ENCODE measurements at places on chromosomes 3 and 15.
A peak's percentile ranks its signal among the peaks of the same experiment; 100 is the strongest.

- DNase-seq = no peak
Observed at GRCh38 chr3:107798381-107798780, 275.6 kb downstream of the BBX start.

GRCh38 chr3:118868051-118868450, 166.6 kb downstream of the IGSF11 start:
- no peak for DNase-seq

DNA sequence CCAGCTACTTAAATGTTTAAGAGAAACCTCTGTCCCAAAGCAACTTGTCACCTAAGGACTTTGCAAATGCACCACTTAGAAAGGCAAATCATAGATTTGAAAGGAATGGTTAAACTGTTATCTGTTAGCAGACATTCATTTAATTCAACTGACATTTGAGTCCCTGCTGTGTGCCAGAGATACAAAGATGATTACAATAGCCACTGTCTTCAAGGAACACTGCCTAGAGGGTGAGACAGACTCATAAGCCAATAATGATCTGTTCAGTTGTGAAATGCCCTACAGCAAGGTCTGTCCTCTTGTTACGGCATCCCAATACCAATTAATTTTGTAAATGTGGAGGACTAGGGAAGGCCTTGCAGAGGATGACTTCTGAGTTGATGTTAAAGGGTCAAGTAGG, 113.1 kb downstream of the ATG7 start:
- DNase-seq = no peak

- DNase-seq = peak; percentile 28
Observed at GRCh38 chr15:64878705-64879104, 33.0 kb upstream of the ANKDD1A start.

DNA sequence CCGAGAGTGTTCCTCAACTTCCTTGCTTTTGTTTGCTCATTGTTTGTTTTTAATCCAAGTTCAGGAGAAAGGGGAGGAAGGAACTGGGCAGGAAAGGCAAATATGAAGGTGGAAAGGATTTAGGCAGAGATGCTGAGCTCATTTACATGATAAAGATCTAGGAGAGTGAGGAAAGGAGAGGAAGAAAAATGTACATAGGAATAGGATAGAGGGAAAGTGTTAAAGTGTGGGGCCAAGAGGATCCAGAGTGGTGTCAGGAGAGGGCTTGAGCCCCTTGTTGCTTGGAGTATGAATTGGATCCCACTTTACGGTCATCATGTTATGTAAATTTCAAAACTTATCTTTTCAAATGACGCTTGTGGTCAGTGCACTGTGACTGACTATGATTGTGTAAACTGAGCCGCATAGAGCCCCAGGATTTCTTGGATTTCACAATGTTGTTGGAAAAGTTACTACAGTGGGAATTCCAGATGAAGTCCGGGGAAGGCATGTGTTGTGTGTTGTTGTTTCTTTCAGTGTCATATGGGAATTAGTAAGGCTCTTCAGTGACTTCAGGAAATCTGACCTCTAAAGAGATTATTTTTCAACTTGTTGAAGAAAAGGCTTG, 15.0 kb upstream of the PLD1 start:
- no peak for DNase-seq

DNA sequence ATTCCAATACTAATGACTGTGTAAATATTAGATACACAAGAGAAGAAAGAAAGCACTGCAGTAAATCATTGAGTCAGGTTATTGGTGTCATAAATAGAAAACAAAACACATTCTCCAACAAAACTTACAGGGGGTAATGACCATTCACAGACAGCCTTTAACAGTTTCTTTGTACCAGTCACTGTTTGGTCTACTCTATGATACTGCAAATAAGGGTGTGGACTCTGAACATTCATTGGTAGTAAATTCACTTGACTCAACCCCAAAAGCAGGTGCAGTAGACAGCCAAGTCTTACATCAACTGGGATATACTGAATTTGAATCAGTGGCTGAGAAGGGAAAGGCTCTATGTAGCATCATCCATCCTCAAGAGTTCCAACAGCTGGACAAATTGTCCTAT, 463.5 kb downstream of the FOXP1 start:
- DNase-seq = no peak
